ENCODE measurements at places on chromosomes 16 and 17.

DNA sequence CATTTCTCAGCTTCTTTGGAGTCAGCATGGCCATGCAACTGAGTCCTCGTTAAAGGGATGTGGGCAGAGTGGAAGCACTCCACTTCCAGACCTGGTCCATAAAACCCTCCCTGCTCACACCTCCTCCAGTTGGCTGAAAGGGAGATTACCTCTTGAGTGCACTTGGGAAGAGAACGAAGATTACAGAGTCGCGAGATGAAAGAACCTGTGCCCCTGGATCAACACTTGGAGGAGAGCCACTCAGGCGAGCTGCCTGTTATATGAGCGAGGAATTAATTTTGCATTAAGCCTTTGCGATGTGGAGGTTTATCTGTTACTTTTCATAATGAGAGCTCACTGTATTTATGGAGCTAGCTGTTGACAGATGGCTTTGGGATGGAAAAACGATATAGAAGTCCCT lies 147.9 kb downstream of the MAF start:
- no peak for DNase-seq

- DNase-seq = no peak
These were observed 108.9 kb upstream of the EEF2KMT start for GRCh38 chr16:5206331-5206990.

GRCh38 chr17:62882284-62882683 lies 74.2 kb upstream of the MARCHF10 start:
- DNase-seq = no peak

- DNase-seq = no peak
These were observed 45.3 kb downstream of the CCDC182 start for GRCh38 chr17:57699751-57700219.

- no peak for DNase-seq
These were observed 7.7 kb upstream of the TMEM92 start for GRCh38 chr17:50266384-50267073.

DNA sequence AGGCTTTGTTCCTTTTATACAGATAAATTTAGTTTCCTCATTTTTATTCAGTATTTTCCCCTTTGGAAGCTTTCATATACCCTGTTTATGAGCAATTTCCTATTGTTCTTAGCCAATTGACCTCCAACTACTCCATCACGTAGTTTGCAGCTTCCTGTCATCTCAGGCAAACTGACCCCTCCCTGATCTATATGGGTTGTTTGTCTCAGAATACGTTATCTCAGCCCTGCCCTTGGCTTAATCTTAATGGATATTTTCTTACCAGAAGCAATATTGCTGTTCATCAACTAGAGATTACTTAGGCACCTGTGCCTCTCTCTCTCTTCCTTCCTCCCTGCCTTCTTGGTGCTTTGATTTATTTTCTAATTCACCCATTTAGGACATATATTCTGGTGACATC lies 81.2 kb downstream of the ZNF18 start:
- DNase-seq = no peak

DNA sequence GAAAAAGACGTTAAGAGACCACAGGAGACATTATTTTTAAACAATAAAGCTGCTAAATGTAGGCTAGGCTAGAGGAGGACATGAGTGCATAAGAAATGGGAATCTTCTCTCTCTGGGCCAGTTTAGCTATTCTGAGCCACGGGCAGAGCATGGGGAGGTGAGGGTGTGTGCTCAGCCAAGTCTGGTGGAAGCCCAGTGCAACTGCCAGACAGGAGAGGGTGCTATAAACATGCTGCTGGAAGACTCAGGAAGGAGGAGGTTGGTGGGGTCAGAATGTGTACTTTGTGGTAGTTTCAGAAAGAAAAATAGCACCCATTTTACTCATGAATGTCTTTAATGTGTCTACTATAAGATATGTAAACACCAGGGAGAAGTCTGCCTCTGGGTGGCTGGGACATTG lies 5.9 kb upstream of the SDK2 start:
- no peak for DNase-seq

DNA sequence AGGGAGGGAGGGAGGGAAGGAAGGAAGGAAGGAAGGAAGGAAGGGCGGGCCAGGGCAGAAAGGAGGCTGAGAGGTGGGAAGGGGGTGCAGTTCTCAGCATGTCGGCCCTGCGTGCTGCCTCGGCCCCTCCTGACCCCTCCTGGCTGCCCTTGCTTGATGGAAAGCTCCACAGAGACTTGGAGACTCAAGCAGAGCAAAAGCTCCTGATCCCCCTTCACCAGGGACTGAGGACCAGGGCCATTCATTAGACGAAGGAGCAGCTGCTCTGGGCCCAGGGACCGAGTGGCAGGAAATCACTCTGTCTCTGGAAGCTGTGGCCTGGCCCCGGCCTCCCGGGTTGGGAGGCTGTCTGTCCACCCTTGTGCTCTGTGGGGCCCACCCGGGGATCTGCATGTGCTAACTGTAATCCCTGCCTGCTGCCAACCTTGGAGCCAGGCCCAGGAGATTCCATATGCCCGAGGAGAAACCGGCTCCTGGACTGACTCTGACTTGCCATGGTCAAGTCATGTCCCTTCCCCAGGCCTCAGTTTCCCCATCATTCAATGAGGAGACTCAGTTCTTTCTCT lies 27.4 kb upstream of the C1QL1 start:
- no peak for DNase-seq

GRCh38 chr16:85948138-85948509 lies 49.2 kb downstream of the IRF8 start:
- no peak for DNase-seq

DNA sequence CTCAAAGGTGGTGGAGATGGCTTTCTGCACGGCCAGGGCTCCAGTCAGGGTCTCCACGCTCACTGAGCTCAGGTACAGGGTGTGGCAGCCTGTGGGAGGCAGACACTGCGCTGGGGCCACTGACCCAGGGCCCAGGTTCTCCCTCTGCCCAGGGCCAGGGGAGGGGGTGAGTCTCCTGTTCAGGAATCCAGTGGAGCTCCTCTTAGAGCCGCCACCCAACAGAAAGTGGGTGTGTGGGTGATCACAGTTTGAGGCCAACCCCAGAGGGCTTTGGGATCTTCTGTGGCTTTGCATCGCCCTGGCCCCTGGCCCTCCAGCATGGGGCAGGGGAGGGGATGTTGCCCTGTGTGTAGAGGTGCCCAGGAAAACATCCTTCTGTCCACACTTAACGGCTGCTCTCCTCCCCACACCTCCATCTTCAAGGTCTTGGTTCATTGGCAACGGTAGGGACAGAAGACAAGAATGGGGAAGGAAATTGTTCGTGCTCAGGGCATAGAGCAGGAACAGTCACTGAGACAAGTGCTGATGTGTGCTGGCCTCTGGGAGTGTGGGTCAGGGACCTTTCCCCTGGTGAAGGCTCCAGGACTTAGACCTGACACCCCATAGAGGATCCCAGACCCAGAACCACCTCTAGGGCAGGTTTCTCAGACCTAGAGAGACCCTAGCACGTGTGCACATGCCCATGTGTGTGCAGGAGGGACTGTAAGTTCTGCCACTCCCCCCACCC lies 21.5 kb downstream of the TNS4 start:
- DNase-seq = peak; percentile 55

DNA sequence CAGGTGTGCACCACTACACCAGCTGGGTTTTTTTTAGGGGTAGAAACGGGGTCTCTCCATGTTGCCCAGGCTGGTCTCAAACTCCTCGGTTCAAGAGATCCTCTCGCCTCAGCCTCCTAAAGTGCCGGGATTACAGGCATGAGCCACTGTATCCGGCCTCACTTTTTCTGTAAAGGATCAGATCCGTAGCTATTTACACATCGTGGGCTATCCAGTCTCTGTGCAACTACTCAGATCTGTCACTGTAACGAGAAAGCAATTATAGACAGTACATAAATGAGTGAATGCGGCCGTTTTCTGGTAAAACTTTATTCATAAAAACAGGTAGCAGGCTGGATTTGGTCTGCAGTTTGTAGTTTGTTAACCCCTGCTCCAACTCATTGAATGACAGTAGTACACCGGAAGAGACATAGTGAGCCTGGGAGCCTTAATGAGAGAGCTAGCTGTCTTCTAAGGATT lies 44.5 kb downstream of the VMP1 start:
- DNase-seq = peak; percentile 56

- no peak for DNase-seq
These were observed 120.9 kb upstream of the CDC42EP4 start for GRCh38 chr17:73432624-73433190.

- no peak for DNase-seq
These were observed 13.6 kb downstream of the SMCR8 start for GRCh38 chr17:18328643-18329204.

DNA sequence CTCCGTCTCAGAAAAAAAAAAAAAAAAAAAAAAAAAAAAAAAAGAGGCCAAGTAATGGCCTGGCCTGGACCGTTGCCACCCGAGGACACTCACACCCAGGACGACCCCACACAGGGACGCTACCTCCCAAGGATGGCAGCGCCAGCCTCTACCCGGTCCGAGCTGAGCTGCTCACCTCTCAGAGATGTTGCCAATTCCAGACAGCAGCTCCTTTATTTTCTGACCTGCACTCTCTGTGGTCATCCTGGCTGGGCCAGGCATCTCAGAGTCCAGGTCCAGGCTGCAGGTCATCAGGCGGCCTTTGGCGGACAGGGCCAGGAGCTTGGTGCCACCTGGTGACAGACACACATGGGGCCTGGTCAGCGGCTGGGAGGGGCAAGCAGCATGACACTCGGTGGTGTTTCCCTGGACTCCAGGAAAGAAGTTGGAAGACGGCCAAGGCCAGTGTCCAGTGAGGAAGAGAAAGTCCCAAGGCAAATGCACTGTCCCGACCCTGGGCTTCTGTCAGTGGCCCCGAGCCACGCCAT lies 3.1 kb downstream of the FAAP100 start:
- DNase-seq = no peak

GRCh38 chr17:63838631-63839171 lies 3.8 kb downstream of the SMARCD2 start:
- DNase-seq = no peak

- peak; percentile 81 for DNase-seq
These were observed at the start of gene ACSF2 for GRCh38 chr17:50425682-50426471. Gene ACSF2 (plus strand): TSS chr17:50426218. CDS start chr17:50426262, 44 bp downstream.

DNA sequence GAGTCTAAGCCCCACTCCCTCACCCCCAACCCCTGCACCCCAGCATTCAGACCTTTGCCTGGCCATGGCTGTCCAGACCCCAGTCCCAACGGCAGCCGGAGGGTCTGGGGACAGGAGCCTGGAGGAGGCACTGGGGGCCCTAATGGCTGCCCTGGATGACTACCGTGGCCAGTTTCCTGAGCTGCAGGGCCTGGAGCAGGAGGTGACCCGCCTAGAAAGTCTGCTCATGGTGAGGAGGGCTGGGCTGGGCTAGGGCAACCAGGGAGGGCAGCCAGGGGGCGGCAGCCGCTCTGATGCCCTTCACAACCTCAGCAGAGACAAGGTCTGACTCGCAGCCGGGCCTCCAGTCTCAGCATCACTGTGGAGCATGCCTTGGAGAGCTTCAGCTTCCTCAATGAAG lies 14.4 kb downstream of the RIPOR1 start:
- DNase-seq = no peak

GRCh38 chr16:54817940-54818574 lies 112.6 kb upstream of the IRX5 start:
- DNase-seq = no peak

DNA sequence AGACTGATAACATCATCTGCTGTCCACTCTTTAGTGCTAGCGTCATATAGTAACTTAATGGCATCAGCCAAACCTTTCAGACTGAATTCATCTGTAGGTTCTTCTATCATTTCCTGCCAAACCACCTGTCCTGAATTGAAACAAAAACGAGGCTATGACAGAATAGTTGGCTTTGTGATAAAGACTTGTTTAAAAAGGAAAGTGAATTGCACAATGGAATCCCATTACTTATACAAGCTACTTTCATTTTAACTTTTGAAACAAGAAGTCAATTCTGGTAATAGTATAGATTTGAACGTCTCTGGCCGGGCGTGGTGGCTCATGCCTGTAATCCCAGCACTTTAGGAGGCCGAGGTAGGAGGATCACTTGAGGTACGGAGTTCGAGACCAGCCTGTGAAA lies 18.2 kb downstream of the LASP1NB start:
- DNase-seq = no peak

DNA sequence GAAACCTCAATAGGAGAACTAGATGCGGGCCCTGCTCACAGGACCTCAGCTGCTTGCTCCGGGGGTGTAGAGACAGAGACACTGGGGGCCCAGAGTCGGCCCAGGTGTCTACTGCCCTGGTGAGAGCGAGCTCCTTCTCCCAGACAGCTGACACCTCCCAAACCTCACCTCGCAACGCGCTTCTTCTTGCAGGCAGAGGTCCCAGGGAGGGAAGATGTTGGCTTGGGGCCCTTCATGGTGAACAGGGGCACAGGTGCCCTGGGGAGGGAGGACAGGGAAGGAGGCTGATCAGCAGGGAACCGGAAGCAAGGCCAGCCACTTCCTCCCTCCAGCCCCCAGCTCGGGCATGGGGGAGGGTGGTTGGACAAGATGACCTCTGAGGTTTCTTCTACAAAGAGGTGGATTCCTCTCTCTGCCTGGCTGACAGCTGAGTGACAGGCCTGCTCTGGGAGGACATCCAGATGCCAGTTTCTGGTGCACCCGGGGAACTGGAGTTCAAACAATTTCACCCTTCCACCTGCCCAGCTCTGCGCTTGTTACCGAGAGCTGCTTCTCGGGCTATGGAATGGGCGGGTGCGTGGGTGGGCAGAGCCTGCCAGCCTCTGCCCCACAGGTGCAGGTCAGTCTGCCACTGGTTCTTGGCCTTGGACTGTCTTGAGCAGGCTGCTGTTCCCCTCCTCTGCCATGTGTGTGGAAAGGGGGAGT lies 11.7 kb upstream of the GFAP start:
- DNase-seq = no peak

DNA sequence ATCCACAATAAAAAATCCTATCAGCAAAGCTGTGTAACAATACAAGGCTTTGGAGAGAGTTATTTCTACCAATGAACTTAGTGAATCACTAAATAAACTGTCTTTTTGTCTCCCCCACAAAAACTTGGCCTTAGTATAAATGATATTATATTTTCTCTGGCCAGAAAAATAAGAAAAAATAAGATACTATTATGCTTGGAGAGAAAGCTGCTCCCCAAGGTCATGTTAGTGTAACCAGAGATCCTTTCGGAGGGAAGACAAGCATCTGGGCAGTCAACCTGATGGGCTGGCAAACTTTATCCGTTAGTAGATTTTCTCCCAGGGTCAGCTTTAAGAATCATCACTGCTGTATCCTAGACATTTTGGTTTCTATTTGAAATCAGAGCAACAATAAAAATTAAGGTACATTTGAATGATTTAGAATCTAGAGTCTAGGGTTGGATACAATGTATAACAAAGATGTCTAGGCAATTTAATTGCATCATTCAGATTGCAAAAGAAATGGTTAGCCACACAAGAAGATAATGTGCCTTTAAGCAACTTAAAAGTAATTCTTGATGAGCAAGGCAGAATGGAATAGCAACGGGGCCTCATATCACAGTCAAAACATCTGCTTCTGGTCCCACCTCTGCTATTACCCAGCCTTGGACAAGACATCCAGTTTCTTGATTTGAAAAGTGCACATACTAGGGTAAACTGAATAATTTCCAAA lies 280.4 kb downstream of the SLC39A11 start:
- no peak for DNase-seq
